Activated naive CD8-positive, alpha-beta T cell treated with anti-CD3 and anti-CD28 coated beads for 36 hours (primary cell): ENCODE measurements at places on chromosomes 2 and 18.

DNA sequence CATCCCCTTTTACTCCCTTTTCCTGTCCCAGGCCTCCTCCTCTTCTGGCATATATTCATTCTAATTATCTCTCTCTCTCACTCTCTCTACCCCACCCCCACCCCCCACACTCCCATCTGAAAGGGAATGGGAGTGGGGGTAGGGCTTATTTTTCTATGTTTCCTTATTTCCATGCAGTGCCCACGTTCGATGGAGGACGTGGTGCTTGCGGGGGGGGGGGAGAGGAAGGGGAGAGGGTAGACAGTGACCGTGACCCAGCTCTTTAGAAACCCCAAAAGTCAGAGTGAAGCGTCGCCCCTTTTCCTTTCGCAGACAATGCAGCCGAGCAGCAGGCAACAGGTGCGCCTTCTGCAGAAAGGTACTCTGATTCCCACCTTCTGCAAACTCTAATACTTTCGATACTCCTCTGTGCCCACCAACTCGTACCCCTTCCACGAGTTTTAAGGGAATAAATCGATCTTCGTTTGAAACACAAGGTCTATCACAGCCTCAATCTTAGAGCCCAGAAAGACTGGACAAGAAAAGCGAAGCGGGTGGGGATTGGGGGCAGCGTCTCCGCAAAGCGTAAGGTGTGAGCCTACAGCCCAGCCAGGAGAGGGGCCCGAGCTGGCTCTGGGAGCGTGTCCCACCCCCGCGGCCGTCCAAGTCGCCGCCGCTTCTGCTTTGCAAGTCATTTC, 891 bp upstream of the NR4A2 start:
- peak; percentile 76 for DNase-seq

DNA sequence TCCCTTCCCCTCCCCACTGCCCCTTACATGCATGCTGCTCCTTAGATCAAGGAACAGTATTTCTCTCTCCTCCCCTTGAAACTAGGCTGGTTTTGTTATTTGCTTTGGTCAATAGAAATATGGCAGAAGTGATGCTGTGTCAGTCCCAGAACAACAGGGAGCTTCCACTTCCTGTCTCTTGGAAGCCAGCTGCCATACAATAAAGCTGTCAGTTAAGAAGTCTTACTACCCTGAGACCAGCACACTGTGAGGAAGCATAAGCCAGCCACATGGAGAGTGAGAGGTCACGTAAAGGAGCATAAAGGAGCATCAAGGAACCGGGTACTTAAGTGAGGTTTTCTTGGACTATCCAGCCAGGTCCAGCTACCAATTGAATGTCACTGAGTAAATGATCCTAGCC, 126.6 kb downstream of the NOL4 start:
- DNase-seq, result no peak

DNA sequence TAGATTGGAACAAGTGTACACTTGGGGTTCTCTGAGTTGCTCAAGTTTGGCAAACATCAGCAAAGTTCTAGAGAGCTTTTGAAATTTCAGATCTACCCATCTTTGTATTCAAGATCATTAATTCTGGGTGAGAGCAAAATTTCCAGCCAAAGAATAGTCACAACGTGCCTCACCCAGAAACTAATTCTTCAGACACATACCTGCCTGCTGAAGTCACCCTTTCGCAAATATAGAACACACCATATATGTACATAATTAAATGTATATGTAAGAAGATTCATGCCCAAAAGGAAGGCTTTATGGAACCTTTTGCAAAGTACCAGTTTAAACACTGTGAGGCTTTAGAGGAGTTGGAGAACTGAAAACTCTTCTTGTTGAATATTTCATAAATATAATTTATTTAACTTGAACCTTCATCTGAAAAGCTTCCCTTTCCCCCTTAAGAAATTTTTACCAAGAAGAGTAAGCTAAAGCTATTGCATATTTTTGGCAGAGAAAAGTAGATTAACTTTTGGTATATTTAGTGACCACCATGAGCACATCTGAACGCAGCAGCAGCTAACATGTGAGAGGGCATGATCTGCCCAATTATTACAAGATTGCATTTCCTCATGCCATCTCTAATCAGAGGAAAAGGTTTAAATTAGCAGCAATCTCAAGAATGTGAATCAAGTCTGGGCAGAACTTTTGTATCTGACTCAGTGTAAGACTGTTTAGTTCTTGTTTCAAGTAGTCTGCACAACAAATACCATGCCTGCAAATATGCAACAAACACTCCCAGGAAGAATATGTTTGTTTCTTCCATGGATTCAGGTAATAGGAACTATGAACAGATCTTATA, 8.2 kb downstream of the RND3 start:
- DNase-seq, result no peak

DNA sequence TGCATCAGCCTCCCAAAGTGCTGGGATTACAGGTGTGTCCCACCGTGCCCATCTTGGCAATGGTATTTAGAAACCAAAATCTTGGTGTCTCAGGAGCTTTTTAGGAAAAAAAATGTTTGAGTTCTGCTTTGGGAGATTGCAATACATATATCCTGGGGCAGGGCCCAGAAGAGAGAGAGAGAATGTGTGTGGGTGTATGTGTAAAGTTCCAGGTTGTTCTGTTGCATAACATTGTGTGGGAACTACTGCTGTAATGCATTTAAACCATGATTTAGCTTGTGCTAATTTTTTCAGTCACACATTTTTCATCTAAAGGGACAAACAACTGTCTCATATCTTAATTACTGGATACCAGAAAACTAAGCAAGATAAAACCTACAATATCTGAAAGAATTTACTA, 70.8 kb upstream of the NABP1 start:
- no peak for DNase-seq

GRCh38 chr18:52766002-52766545, 426.1 kb downstream of the DCC start:
- DNase-seq, result no peak

DNA sequence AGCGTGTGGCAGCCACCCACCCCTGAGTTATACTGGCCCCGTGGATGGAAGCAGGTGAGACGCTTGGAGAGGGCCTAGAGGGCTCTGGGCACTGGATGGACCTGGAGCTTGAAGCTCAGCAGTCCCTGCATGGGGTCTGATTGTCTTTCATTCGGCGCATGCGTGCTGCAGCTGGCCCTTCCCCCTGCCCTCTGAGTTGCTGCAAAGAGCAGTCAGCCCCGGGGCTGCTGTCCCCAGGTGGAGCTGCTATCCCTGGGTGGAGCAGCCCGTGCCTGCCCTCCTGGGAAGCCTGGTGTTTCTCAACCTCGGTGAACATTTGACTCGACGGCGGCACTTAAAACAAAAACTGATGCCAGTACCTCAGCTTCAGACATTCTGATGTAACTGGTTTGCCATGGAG, 29.6 kb downstream of the IGFBP5 start:
- no peak for DNase-seq

GRCh38 chr2:56449449-56449860, 265.7 kb downstream of the CCDC85A start:
- DNase-seq, result no peak

- no peak for DNase-seq
Measured at GRCh38 chr2:65716698-65717097, 284.3 kb upstream of the SPRED2 start.

- no peak for DNase-seq
Measured at GRCh38 chr18:44823782-44824181, 143.1 kb downstream of the SETBP1 start.

DNA sequence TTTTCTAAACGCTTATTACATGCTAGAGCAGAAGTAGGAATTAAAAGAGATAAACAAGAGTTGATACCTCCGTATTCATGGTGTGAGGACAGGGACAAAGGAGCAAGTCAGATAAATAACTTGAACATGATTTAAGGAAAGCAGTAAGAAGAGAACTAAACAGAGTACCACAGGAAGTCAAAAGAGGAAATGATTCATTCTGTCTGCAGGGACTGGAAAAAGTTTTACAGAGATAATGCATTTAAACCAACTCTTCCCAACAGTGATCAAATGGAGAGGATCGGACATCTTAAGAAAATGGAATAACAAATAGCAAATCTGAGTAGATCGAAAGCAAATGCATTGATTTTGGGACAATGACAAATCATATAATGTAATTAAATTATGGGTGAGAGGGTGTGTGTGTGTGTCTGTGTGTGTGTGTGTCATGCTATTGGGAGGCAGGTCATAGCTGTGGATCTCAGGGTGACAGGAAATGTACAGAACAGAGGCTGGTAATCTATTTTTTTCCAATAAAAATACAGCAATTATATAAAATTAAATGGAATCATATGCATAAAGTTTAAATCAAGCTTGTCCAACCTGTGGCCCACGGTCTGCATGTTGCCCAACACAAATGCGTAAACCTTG, 113.4 kb downstream of the MC4R start:
- no peak for DNase-seq

- peak; percentile 48 for DNase-seq
Measured at GRCh38 chr2:64203858-64204632, 59.8 kb upstream of the PELI1 start.

DNA sequence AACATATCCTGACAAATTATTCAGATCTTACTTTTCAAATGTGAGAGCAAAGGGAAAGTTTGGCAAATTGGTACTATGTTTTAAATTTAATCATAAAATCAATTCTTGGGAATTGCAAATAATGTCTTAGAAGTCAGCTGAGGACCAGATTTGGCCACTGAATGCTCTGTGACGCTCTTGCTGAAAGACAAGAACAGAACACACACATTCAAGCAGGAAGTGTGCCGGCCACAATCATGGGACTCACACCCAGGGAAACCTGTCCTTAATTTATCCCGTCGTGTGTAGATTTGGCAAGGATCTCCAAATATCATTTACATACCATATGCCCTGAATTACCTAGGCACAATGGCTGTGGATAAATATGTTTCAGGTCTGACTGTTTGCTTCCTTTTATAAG, 253.1 kb downstream of the TCF4 start:
- no peak for DNase-seq

DNA sequence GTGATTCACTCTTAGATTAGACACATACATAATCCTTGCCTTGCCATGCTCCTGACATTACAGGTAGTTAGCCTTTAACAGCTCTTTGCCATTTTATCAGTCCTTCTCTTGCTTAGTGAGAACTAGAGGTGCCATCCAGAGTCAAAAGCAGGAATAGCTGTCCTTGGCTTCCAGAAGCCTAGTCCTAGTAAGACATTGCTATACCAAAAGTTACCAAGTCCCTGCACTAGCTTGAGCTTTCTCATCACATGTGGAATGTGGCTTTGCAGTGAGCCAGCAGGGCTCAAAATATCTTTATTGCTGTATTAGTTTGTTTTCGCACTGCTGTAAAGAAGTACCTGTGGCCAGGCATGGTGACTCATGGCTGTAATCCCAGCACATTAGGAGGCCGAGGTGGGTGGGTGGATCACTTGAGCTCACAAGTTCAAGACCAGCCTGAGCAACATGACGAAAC, 104.7 kb upstream of the NOSTRIN start:
- no peak for DNase-seq

GRCh38 chr18:58609536-58609993, 19.3 kb downstream of the ALPK2 start:
- peak; percentile 24 for DNase-seq

GRCh38 chr2:164737612-164738081, 104.0 kb downstream of the COBLL1 start:
- DNase-seq, result peak; percentile 1

DNA sequence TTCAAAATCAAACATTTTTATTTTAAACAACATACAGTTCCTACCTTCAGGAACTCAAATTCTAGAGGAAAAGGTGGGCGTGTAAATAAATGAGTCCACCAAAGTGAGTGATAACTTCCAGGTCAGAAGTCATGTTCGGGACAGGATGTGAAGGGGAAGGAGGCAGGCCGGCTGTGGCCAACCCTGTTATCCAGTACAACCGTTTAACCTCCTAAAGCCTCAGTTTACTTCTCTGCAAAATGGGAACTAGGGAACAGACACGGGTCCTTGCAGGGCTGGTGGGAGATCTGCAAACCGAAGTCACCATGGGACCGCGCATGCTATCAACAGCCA, 373 bp downstream of the EIPR1 start:
- peak; percentile 42 for DNase-seq

DNA sequence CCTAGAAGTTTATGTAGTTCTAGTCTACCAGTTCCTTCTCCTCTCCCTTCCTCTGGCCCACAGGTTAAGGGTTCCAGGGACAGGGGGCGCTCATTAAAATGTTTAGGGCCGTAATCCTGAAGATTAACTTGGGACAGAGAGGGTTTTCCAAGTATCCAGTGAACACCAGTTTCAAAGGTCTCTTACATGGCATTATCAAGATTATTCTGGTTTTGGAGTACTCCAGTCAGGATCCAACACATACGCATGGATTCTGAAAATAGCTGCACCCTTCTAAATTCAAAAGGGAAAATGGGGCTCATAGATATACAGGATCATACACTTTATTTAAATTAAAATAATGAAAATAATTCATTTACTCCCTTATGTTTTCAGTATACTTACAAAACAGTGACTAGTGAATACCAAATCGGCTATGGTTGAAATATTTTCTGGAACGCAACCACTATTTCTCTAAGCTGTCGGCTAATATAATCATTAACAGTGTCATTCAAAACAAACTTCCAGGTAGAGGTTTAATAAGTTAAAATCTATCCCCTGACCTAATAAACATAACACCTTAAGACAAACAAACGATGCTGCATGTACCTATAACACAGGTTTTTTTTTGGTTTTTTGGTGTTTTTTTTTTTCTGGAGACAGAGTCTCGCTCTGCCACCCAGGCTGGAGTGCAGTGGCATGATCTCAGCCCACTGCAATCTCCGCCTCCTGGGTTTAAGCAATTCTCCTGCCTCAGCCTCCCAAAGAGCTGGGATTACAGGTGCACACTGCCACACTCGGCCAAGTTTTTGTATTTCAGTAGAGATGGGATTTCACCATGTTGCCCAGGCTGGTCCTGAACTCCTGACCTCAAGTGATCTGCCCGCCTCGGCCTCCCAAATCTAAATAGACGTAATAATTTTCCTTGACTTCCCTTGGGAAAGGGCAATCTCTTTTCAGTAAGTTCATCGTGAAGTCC, 44.7 kb downstream of the MGAT4A start:
- DNase-seq, result no peak

DNA sequence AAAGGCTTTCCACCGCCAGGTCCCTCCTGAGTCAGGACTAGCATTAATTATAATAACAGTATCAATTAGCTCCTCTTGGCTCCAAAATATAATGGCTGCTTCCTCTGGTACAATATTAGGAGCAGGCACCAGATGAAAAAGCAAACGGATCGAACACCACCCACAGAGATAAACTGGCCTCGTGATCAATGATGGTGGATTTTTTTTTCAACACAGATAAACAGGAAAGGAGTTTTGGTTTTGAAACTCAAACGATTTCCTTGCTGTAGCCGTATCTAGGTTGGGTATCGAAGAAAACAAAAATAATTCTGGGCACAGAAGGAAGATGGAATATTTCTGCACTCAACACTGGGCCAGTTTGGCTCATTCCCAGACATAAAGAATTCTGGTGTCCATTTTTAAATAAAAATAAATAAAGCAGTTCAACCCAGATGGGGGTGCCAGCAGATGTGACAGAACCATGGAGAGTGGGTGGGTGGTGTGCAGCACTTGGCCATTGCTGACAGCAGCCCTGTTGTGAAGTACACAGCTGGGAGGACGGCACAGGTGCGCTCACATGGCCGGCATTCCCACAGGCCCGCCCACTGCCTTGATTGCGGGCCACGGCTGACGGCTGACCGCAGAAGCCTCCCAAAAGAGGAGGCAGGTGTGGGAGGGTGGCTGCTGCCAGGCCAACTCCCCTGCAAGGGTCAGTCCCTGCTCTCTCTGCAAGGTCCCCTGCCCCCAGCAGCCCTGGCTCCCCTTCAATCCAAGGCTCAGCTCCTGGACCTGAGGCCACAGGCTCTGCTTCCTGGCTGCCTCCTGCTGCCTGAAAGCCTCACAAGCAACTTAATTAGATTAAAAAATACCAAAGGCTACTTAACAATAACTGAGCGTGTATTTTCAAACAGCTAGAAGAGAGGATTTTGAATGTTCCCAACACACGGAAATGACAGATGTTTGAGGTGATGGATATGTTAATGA, 351.9 kb upstream of the ID2 start:
- DNase-seq, result no peak
